ENCODE measurements at places on chromosomes 3 and 15.

DNA sequence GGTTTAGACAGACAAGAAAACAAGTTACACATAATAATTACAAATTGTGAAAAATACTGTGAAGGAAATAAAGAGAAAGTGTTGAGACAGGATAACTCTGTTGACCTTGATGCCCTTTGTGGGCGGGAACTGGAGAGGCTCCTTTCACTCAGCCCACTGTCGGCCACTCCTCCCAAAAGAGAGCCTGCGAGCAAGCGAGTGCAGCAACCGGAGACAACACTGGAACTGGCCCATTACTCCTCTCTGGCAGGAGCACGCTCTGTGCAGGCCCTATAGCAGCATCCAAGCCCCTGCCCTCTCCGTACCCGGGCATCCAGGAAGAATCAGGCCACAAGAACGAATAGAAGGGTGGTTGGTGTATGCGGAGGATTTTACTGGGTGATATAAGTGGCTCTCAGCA is 16.2 kb upstream of the DUT start:
- DNase-seq, result no peak

- DNase-seq, result no peak
These were observed 207.9 kb downstream of the ZIC1 start for GRCh38 chr3:147616998-147617619.

GRCh38 chr3:194275721-194276120 is 75.4 kb downstream of the CPN2 start:
- DNase-seq, result no peak

DNA sequence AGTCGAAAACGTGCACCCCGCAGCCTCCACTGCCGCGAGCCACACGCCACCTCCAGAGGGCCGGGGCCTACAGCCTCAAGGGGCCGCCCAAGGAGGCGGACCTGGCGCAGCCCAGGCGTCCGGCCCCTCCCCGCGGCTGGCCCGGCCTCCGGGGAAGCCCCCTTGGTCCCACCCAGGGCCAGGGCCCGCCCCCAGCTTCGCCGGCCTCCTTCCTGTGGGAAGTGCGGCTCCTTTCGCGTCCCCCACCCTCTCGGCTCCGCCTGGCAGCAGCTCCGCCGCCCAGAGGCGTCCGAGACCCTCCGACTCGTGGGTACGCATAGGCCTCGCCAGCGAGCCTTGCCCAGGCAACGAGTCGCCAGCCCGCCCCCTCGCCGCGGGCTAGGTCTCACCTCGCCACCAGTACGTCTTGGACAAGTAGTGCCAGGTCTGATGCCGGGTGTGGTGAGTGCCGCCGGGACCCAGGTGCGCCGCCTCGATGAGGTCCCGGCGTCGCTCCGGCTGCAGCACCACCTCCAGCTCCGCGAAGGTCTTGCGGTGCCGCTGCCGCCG is 642 bp downstream of the ZBTB11 start:
- peak; percentile 93 for DNase-seq

DNA sequence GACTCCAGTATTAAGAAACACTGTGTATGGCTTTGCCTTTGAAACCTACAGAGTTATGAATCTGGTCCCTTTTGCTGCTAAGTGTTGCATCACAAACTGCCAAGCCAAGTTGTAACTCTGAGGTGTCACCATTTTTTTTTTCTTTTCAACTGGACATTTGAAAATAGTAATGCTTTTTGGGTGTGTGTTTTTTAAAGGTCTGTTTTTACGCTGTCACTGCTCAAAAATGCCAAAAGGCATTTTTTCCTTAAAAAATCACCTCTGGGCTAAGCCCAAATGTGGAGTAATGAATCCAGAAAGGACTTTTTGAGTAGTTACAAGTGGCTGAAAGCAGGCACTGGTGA is 9.5 kb downstream of the SMAD3 start:
- no peak for DNase-seq

- DNase-seq, result no peak
These were observed 32.8 kb upstream of the FAM107A start for GRCh38 chr3:58609990-58610389.

DNA sequence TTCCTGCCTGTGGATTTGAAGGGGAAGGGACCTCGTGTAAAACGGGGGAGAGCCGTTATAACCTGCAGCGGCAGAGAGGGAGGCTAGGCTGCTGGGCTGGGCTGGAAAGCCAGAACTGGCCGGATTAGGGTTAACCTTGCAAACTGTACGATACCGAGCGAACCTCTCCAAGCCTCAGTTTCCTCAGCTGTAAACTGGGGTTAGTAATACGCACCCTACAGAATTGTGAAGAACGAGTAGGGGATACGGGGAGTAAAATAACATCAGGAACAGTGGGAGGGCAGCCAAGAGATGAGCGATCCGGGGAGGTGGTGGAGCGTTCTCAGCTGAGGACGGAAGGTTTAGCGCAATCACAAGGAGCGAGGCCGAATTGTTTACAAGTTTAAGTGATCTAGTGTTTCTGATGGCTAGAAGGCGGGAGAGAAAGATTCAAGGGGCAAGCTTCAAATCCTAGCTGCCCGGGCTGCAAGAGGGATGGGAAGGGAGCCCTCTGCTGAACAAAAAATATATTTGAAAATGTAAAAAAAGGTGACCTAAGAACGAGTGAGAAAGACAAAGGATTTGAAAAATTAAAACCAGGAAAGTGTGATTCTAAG is 768 bp upstream of the SEMA5B start:
- peak; percentile 5 for DNase-seq

GRCh38 chr3:160090653-160091052 is 102.0 kb downstream of the IL12A start:
- DNase-seq, result no peak

DNA sequence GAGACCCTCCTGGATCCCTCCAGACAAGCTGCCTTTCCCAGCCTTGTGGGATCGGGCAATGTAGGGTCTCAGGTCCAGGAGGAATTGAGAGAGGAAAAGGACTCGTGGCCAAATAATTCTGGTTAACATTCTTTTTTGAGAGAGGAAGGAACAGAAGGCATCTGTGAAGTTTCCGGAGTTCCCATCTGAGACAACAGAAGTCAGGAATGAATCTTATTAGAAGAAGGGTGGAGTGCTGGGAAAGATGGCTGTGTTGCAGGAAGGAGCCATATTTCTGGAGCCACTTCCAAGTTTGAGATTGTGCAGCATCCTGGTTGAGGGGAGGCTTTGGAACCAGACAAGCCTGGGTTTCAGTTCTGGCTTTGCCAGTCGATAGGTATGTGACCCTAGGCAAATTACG is 9.4 kb downstream of the BOC start:
- DNase-seq, result no peak

- no peak for DNase-seq
These were observed 33.0 kb downstream of the CHDH start for GRCh38 chr3:53813229-53813628.

GRCh38 chr15:39299486-39300267 is 281.2 kb upstream of the THBS1 start:
- DNase-seq, result no peak

Data from stimulated activated CD4-positive, alpha-beta T cell treated with anti-CD3 and anti-CD28 coated beads, Interleukin-4, amount 100 ng/mL, for 4 hours (primary cell).